Activated T-cell treated with anti-CD3 and anti-CD28 coated beads, Interleukin-2, amount 50 U/mL, for 24 hours (primary cell): ENCODE measurements at places on chromosomes 3 and 15.

DNA sequence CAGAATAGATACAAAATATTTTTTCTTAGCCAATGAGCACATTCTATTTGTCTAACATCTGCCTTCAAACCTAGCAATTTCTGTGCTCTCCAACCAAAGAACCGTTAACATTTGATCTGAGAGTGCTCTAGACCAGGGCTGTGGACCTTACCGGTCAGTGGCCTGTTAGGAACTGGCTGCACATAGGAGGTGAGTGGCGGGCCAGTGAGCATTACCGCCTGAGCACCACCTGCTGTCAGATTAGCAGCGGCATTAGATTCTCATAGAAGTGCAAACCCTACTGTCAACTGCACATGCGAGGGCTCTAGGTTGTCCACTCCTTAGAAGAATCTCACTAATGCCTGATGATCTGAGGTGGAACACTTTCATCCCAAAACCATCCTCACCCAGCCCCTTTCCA is 131.7 kb downstream of the CADM2 start:
- DNase-seq = no peak

DNA sequence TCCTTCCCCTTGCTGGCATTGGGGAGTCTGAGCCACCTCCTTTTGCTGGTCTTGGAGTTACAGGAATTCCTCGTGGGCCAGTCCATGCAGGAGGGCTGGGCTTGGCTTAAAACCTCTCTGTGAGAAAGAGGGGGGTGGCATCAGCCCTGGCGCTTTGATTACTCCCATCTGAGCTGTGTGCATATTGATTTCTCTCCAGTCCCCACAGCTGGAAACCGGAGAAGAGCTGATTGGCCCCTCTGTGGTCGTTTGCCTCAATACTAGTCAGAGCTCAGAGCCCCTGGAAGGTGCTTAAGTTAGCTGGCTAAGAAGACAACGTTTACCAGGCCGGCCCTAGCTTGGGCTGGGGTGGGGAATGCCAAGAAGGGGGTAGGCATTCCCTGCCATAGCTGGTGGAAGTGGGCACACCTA is 4.0 kb upstream of the RASGRF1 start:
- no peak for DNase-seq

DNA sequence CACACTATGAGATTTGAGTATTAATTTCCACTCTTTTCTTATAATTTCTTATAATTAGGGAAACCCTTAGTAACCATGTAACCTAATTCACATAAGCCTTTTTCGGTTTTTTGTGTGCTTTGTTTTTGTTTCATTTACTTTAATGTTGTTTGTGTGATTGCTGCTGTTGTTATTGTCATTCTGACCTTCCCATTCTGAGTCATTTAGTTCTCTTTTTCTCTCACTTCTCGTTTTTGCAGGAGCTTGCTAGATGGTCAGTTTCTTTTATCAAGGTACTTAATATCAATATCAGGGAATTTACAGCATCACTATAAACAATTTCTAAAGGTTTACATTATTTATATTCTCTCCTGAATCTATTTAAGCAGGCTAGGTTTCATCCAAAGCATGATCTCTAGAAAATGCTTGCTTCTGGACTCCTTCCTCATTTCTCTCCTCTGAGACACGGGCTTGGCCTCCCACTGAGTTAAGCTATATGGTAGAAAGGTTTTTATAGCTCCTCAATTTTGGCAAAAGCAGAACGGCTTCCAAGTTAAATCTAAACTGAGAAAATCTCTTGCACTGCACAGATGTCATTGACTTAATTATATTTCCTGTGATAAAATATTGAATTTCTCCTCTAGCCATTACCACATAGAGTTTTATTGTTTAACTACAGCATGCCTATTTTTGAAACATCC is 534.2 kb downstream of the NSUN3 start:
- no peak for DNase-seq

GRCh38 chr15:68052431-68052830 is 1.7 kb upstream of the PIAS1 start:
- no peak for DNase-seq
